ENCODE measurements at places on chromosomes 4 and X.

DNA sequence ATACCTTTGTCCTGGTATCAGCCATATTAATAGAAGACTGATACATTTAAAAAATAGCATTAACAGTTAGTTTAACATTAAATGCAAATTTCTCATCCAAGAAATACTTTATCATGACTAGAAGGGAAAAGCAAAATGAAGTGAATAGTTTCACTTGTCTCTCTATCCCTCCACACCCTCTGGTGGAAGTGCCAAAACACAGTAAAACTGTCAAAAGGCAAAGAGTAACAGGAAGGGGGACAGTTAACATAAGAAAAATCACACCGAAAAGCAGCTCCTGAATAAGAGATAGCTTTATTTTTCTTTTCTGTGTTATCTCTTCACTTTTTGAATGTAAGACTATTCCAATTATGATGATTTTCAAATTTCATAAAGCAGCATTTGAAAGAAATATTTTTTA lies 187.2 kb downstream of the FBXW7 start:
- DNase-seq = no peak

- no peak for DNase-seq
Observed at GRCh38 chrX:50967736-50968135, 57.2 kb downstream of the BMP15 start.

DNA sequence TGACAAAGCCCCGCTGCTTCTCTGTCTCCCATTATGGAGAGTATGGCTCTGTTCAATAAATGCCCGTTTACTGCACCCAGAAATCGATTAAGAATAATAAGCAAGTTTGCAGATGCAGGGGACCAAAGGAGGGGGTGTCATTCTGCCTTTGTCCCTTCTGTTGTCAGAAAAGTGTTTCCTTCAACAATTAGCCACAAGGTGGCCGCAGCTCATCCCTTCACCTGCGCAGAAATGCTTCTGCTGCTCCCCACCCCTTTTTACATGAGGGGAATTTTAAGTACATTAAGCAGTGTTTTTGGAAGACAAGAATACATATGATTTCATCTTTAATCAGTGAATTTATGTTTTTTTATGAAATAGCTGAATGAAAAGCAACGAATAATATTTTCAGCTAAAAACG lies 175.6 kb upstream of the ARX start:
- DNase-seq = no peak

GRCh38 chr4:11720292-11720691 lies 291.6 kb upstream of the HS3ST1 start:
- no peak for DNase-seq

DNA sequence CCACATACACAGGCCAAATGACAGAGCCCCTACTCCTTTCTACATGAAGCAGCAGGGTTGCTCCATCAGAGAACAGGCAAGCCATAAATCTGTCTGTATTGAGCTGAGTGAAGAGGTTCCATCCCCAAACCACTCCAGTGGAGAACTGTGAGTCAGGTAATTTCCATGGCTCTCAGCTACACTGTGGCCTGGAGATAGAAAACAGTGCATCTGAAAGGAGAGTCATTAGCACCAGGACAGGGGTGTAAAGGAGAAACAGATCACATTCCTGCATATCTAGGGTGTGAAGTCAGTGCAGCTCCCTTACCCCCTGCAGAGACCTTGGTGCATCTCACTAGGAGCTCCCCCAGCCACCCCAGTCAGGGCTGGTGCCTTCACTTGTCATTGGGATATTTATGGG lies 314.7 kb downstream of the CHIC1 start:
- no peak for DNase-seq

- DNase-seq = no peak
Observed at GRCh38 chrX:133859860-133860259, 125.5 kb downstream of the GPC3 start.

GRCh38 chr4:128517739-128518510 lies 230.3 kb upstream of the PGRMC2 start:
- no peak for DNase-seq

GRCh38 chrX:109719264-109719663 lies 13.8 kb downstream of the ACSL4 start:
- DNase-seq = no peak

- no peak for DNase-seq
Observed at GRCh38 chr4:122884499-122884898, 37.9 kb downstream of the NUDT6 start.

GRCh38 chr4:153450544-153450917 lies 15.6 kb upstream of the TMEM131L start:
- no peak for DNase-seq

GRCh38 chr4:41095973-41096372 lies 118.4 kb downstream of the APBB2 start:
- no peak for DNase-seq

DNA sequence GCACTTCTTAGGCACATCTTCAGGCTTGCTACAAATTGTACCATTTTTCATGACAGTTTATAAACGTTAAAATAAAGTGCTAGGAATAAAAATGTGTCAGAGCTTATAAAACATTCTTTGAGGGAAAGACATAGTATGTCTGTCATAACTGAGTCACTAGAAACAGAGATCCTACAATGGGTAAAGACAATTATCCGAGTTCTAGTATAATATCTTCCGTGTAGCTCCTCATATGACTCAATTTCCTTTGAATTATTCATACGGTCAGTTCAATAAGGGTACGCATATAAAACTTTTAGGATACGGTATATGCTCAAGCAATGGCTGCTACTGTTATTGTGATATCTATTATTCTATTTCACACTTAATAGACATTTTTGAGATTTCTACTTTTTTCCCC lies 349.1 kb downstream of the PCDH10 start:
- DNase-seq = no peak

- DNase-seq = no peak
Observed at GRCh38 chr4:56627985-56628384, 53.1 kb downstream of the HOPX start.

- DNase-seq = no peak
Observed at GRCh38 chrX:16606142-16606720, 43.7 kb upstream of the S100G start.

- no peak for DNase-seq
Observed at GRCh38 chr4:2359591-2360395, 58.7 kb downstream of the ZFYVE28 start.

DNA sequence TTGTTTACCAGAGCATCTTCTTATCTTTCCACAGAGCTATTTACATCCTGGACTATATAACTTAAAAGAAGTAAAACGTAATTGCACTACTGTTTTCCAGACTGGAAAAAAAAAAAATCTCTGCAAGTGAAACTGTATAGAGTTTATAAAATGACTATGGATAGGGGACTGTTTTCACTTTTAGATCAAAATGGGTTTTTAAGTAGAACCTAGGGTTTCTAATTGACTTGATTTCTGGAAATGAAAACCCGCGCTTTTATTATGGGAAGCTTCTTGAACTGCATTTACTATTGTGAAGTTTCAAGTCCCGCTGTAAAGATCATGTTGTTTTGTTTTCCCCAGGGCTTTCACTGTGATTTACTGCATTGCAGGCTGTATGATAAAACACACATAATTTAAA lies 162.7 kb downstream of the STIM2 start:
- DNase-seq = no peak

DNA sequence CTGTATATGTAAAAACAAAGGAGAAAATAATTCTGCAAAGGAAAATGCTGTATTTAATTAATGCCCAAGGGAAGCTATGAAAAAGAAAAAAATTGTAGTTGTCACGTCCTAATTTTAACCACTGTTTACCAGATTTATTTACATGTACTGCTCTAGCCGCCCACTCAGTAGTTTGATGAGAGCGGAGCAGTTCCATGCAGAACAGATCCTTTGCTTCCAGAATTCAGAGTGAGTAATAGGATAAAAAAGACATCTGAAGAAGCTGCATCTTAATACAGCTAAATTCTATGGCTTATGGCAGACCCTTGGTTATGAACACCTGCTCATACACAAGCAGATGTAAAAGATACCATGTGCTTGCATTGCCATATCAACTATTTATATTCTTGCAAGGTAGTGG lies 287.0 kb downstream of the GASK1B start:
- no peak for DNase-seq

DNA sequence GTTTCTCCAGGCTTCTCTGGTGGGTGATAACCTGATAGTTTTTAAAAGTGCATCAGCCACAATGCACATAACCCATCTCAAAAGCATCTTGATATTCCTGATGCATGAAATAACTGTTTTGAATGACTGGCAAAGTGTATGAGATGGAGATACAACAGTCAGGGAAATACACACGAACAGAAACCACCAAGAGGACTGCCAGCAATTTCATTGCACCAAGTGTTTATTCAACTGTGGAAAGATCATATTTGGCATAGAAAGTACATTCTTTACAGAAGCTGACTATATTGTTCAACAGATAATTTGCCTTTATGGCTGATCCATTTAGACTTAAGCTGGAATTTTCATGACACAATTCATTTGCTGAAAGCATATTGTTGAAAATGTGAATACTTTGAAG lies 139.5 kb downstream of the SLIT2 start:
- DNase-seq = no peak

DNA sequence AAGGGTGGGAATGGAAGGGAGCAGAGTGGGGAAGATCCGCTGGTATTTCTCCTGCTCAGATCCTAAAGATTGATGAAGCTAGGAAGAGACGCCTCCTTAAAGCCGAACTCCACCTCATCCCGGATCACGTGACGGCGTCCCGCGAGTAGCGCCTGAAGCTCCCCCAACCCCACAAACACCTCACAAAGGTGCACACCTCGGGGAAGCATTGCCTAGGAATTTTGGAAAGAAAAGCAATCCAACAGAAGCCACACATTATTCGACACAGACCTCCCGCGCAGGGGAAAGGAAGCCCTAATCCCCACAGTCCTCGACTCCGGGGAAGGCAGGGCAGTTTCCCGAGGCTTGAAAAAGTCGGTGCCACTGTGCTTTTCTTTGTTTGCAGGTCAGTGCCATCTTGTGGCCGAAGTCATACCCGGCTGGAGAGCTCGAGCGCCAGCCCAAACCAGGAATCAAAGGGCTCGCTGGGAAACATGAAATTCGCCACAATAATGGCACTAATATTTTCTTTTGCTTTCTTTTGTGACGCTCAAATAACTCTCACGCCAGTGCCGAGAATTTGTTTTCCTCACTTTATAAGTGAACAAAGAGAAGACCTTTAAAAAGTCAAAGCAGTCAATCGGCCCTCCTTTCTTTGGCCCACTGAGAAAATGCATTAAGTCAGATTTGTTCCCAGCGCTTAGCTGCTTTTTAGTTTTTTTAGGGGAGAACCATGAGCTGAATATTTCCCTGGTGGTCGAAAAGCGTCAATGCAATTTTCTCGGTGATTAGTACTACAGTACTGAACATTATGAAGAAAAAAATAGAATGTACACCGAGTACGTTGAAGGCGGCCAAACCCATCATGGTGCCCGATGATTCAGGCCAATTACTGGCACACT lies at the start of gene NPY1R:
NPY1R (minus strand) TSS at position 71 of the 881 bp plus-strand sequence. CDS start 6,042 bp downstream, outside the sequence.
- no peak for DNase-seq

DNA sequence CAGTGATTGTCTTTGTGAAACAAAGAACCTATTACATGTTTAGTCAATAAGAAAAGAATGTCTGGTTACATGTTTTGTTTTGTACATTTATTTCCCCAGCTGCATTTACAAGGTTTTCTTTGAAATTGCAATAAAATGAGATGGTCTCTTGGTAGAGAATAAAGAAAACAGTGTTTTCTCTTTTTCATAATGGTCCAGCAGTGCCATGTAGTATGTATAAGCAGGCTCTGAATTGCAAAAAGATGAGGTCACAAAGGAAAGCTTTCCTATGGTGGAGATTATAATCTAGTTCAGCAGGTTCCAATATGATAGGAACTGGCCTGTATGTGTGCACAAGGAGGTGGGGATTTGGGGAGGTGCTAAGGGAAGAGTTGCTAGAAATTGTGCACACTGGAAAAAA lies 1417.3 kb downstream of the STIM2 start:
- no peak for DNase-seq

GRCh38 chrX:13932416-13932815 lies 97.3 kb downstream of the GEMIN8 start:
- no peak for DNase-seq

GRCh38 chrX:40971736-40972135 lies 113.5 kb upstream of the USP9X start:
- DNase-seq = no peak

- no peak for DNase-seq
Observed at GRCh38 chr4:135316266-135316779, 1114.7 kb upstream of the PABPC4L start.

- DNase-seq = no peak
Observed at GRCh38 chr4:71472946-71473345, 134.1 kb downstream of the SLC4A4 start.

GRCh38 chrX:71225676-71226075 lies 2.7 kb downstream of the GJB1 start:
- DNase-seq = no peak

DNA sequence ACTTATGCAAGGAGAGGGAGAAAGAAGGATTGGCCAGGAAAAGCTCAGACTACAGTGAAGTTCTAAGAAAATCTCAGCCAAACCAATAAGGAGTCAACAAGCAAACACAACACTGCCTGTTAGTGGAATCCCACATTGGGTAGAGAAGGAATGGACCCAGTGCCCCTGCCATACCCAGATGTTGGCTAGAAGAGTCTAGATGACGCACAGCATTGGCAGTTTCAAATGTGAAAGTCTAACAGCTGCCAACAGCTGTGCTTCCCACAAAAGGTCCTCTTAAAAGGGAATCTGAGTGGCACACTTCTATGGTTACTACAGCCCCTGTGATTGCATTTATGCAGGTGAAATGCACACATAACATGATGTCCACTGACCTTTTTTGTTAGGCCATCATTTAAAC lies 37.2 kb upstream of the CPEB2 start:
- no peak for DNase-seq

DNA sequence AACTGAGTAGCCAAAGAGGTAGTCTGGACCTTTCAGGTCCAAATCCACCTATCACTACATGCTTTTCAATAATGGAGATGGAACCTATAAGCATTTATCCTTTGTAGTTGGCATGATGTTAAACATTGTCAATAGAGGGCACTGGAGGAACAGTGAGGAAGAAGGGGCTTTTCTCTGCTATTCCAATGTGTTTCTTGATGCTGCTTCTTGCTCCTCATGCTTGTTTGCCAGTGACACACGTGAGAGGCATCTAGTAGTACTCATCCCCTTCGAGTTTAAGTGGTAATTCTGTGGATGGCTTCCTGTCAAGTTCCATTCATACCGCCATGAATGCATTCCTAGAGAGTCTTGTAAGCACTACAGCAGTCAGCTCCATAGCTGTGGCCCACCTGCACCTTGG lies 84.0 kb downstream of the NAA11 start:
- DNase-seq = no peak

All from T-helper 1 cell (primary cell).